ENCODE measurements at places on chromosomes 13 and 19.

GRCh38 chr19:6026390-6027227, 48.7 kb upstream of the RANBP3 start:
- no peak overlapping the region for H3K27ac ChIP-seq
- no peak for DNase-seq
- no peaks in the 10 kb centered on the region for H3K4me1 ChIP-seq
- no peaks in the 10 kb centered on the region for H3K27me3 ChIP-seq
- H3K36me3 ChIP-seq, result no peaks in the 10 kb centered on the region

GRCh38 chr19:38812009-38812840, 520 bp downstream of the LGALS4 start:
- no peak overlapping the region for H3K27ac ChIP-seq
- H3K4me1 ChIP-seq, result peaks cover 4% of the 10 kb centered on the region
- no peak overlapping the region for H3K4me3 ChIP-seq
- H3K36me3 ChIP-seq, result peaks cover 11% of the 10 kb centered on the region
- no peak for DNase-seq

DNA sequence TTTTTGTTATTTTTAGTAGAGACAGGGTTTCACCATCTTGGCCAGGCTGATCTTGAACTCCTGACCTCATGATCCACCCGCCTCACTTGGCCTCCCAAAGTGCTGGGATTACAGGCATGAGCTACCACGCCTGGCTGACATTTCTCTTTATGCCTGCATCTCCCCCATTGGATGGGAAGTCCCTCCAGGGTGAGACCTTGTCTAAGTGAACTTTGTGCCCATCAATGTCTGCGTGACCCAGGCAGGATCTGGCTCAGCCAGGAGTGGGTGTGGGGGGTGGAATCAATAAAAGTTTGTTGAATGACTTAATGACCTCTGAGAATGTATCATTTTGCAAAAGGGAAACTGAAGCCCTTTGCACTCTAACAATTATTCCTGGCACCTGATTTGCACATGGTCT, 1.8 kb upstream of the ARRDC5 start:
- H3K36me3 ChIP-seq, result no peaks in the 10 kb centered on the region
- H3K4me3 ChIP-seq, result no peak overlapping the region
- H3K27ac ChIP-seq, result no peak overlapping the region
- peaks cover 3% of the 10 kb centered on the region for H3K4me1 ChIP-seq

DNA sequence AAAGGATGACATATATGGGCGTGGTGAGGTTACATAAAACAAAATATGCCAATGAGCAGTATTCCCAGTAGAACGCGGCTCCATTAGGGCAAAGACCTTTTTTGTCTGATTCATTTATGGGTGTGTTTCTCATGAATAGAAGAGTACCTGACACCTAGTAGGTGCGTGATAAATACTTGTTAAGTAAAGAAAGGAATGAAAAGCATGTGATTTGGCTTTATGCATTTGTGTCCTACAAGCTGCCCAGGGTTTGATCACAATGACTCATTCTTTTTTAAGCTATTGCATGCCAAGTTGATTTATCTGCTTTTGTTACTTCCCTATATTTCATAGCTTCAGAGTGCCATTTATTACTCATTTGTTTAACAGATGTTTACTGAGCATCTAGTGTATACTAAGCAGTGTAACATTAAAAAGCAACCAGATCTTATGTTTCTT, 19.1 kb upstream of the KCTD4 start:
- no peak overlapping the region for H3K27ac ChIP-seq
- H3K36me3 ChIP-seq, result no peaks in the 10 kb centered on the region
- no peaks in the 10 kb centered on the region for H3K27me3 ChIP-seq
- DNase-seq, result peak; percentile 46
- H3K4me3 ChIP-seq, result no peak overlapping the region

- H3K36me3 ChIP-seq, result no peaks in the 10 kb centered on the region
- peaks cover 55% of the 10 kb centered on the region for H3K27me3 ChIP-seq
- H3K27ac ChIP-seq, result no peak overlapping the region
- H3K4me1 ChIP-seq, result no peaks in the 10 kb centered on the region
- no peak for DNase-seq
- H3K4me3 ChIP-seq, result no peak overlapping the region
Observed at GRCh38 chr13:21328201-21328600, 130.9 kb downstream of the ZDHHC20 start.

DNA sequence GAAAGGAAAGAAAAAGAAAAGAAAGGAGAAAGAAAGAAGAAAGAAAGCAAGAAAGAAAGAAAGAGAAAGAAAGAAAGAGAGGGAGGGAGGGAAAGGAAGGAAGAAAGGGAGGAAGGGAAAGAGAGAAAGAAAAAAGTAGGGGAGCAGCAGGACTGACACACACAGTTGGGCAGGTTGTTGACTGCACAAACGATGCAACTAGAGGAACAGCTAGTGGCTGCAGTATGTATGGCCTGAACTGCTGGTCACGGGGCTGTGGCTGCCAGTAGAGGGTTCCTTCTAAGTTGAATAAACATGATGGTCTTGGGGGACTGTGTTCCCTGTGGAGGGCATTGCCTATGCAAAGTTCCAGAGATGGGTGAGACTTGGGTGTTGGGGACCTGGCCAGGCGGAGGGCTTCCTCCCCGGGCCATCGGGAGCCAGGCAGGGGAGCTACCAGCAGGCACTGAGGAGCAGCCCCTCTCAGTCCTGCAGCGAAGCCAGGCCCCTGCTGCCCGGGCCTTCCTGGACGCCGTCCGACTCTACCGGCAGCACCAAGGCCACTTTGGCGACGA, 16.7 kb upstream of the COLGALT1 start:
- H3K27me3 ChIP-seq, result no peaks in the 10 kb centered on the region
- DNase-seq, result no peak
- H3K27ac ChIP-seq, result no peak overlapping the region
- no peaks in the 10 kb centered on the region for H3K36me3 ChIP-seq
- H3K4me3 ChIP-seq, result peak overlapping the region; percentile 25

DNA sequence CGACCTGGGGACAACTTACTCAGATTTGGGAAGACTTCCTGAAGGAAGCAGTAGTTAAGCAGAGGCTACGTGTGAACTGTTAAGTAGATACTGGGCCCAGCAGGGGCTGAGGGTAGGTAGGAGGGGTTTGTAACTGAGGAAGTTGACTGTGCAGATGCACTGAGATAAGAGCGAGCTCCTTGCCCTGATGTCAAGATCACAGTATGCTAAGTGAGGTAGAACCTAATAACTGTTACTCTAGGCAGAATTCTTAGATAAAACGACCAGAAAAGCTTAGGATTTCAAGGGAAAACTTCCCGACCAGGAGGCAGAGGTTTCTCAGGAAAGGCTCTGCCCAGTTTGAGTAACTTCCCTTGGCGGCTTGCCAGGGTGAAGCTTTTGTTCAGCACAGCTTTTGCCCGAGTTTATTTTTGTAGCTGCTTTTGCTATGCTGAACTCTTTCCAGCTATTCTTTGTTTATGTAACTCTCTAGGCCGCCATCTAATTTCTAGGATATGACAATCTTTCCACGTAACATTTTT, 632.1 kb downstream of the DIAPH3 start:
- peaks cover 26% of the 10 kb centered on the region for H3K4me1 ChIP-seq
- H3K4me3 ChIP-seq, result no peak overlapping the region
- H3K36me3 ChIP-seq, result no peaks in the 10 kb centered on the region
- H3K27me3 ChIP-seq, result no peaks in the 10 kb centered on the region

GRCh38 chr13:21150013-21150412, 26.3 kb downstream of the SKA3 start:
- H3K27me3 ChIP-seq, result no peaks in the 10 kb centered on the region
- DNase-seq, result no peak

- H3K4me1 ChIP-seq, result peaks cover 27% of the 10 kb centered on the region
- H3K4me3 ChIP-seq, result no peak overlapping the region
- H3K36me3 ChIP-seq, result no peaks in the 10 kb centered on the region
- no peak overlapping the region for H3K27ac ChIP-seq
- no peaks in the 10 kb centered on the region for H3K27me3 ChIP-seq
Observed at GRCh38 chr13:24083722-24084421, 76.6 kb upstream of the SPATA13 start.

DNA sequence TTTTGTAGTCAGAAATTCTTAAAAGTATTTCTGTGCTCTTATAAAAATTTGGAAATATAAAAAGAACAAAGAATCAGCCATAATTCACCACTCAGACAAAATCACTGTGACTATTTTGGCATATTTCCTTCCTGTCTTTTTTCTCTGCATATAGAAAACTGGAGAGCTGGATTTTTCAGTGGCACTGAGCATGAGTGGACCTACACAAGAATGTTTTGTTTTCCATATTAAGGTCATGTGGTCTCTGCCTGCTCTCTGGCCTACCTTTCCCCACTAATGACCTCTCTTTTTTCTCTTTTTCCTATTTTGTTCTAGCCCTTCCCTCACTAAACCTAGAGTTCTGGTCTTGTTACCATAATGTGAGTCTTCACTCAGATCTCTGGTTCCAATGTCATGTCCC, 17.6 kb upstream of the USP12 start:
- H3K36me3 ChIP-seq, result no peaks in the 10 kb centered on the region
- no peak overlapping the region for H3K4me3 ChIP-seq
- no peaks in the 10 kb centered on the region for H3K27me3 ChIP-seq
- no peak for DNase-seq
- no peak overlapping the region for H3K27ac ChIP-seq

DNA sequence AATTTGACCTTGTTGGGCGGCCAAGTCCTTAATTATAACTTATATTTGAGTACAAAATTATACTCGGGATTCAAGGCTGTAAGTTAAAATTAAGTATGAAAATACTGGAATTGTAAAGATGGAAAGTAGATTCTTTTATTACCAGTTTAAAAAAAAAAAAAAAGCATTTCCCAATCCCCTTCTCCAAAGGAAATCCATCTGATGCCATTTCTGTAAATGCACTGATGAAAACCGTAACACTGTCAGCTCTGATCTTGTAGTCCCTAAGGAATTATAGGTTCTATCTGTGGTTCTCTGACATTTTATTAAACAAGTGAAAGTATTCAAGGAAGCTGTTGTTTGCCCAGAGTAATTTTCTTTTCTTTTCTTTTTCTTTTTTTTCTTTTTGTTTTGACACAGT, 41.6 kb upstream of the HNRNPA1L2 start:
- H3K4me3 ChIP-seq, result peak overlapping the region; percentile 18
- H3K27me3 ChIP-seq, result peaks cover 39% of the 10 kb centered on the region
- DNase-seq, result no peak
- H3K27ac ChIP-seq, result no peak overlapping the region
- no peaks in the 10 kb centered on the region for H3K4me1 ChIP-seq
- H3K36me3 ChIP-seq, result no peaks in the 10 kb centered on the region

- peaks cover 32% of the 10 kb centered on the region for H3K4me1 ChIP-seq
- peaks cover 39% of the 10 kb centered on the region for H3K27me3 ChIP-seq
- no peaks in the 10 kb centered on the region for H3K36me3 ChIP-seq
- DNase-seq, result peak; percentile 60
Observed at GRCh38 chr19:3459089-3459881, 21.0 kb downstream of the SMIM24 start.

GRCh38 chr19:2722541-2723344, 1.6 kb upstream of the DIRAS1 start:
- no peaks in the 10 kb centered on the region for H3K36me3 ChIP-seq
- peaks cover 16% of the 10 kb centered on the region for H3K4me1 ChIP-seq
- H3K4me3 ChIP-seq, result no peak overlapping the region
- DNase-seq, result peak; percentile 86

DNA sequence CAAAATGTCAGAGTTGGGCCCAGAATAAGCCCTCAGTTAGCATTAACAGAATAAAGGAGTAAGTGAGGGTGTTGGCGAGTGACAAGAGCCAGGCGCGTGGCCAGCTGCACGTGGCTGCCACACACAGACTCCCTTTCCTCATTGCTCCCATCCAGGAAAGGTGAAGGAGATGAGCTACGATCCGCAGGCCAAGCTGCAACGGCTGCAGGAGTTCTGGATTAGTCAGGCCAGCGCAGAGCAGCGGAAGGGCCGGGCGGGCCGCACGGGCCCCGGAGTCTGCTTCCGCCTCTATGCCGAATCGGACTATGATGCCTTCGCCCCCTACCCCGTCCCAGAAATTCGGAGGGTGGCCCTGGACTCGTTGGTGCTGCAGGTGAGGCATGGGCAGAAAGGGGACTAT, 13.2 kb downstream of the DHX34 start:
- H3K36me3 ChIP-seq, result peaks cover 55% of the 10 kb centered on the region
- H3K4me1 ChIP-seq, result no peaks in the 10 kb centered on the region
- H3K27me3 ChIP-seq, result no peaks in the 10 kb centered on the region
- no peak for DNase-seq

DNA sequence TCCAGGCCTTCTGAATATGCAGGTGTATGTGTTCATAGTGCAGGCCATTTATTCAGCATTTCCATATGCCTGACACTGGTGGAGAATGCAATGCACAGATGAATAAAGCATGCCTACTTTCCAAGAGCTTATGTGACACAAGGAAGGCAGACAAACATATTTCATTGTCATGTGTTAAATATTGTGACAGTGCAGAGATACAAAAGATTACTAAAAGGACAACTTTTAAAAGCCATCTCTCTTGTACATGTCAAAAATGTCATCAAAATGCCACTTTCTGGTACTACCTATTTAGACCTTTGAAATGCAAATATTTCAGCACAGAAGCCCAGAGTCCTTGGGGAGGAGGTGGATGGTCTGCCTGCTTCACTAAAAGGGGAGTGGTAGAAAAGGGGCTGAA, 254.5 kb downstream of the FGF14 start:
- no peak overlapping the region for H3K27ac ChIP-seq
- H3K36me3 ChIP-seq, result no peaks in the 10 kb centered on the region
- H3K4me1 ChIP-seq, result no peaks in the 10 kb centered on the region
- no peak overlapping the region for H3K4me3 ChIP-seq
- no peaks in the 10 kb centered on the region for H3K27me3 ChIP-seq

DNA sequence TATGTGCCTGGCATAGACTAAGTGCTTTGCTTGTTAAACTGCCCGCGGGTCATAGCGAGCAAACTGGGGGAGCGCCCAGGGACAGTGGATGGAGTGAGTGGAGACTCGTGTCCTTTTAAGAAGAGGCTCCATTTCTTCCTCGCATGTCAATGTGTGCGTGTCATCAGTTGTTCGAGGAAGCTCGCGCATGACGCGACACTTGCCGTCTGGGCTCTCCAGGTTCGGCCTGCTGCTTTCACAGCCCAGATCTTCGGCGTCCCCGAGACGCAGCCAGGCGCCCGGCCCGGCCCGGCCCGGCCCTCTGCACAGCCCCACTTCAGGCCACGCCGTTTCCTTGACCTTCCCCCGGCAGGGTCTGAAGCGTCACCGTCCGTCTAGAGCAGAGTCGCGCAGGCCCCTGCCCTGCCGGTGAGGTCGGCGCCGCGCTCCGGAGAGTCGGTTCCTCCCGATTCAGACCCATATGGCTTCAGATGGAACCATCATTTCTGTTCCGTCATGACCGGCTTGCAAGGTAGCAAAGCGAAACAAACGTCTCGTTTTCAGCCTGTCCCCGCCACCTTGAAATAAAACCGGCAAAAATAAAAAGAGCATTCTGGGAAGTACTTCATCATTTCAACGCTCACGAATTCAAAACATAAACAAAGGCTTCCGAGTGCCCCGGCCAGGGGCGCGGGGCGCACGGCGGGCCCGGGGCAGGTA, 599 bp upstream of the ARHGEF7 start:
- peaks cover 97% of the 10 kb centered on the region for H3K27me3 ChIP-seq
- H3K4me3 ChIP-seq, result peak overlapping the region; percentile 59
- no peaks in the 10 kb centered on the region for H3K4me1 ChIP-seq
- peak; percentile 54 for DNase-seq
- H3K27ac ChIP-seq, result no peak overlapping the region

DNA sequence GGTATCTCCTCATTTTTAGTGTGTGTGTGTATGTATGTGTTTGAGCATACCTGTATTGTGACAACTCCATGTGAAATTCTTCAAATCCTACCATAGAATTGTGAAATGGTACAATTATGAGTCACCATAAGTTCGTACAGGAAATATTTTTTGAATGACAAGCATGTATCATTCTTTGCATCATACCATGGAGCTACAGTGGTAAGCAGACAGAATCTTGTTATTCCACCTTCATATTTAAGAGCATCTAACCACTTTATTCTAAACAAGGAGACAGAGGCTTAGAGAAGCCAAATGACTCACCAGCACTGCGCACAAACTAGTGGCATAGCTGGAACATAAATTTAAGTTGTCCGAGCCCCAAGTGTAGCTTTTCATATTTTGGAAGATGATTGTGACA, 4.5 kb upstream of the EPSTI1 start:
- peak overlapping the region; percentile 91 for H3K27ac ChIP-seq
- DNase-seq, result no peak
- H3K4me3 ChIP-seq, result no peak overlapping the region
- H3K36me3 ChIP-seq, result no peaks in the 10 kb centered on the region
- no peaks in the 10 kb centered on the region for H3K27me3 ChIP-seq
